ENCODE measurements at places on chromosomes 13 and 19. TPM values are rescaled to one million over a fixed set of nuclear protein-coding genes. Genes with fewer than 3 reads are reported as not detected.

Gene SLC6A16
- total RNA-seq = 3.4 TPM

GRCh38 chr19:1650650-1651567, 1.5 kb downstream of the TCF3 start:
- no peaks in the 10 kb centered on the region for H3K4me1 ChIP-seq
- peak overlapping the region; percentile 95 for H3K4me3 ChIP-seq
- DNase-seq = peak; percentile 81
- peak overlapping the region; percentile 72 for H3K27ac ChIP-seq
- H3K27me3 ChIP-seq = no peaks in the 10 kb centered on the region
- H3K36me3 ChIP-seq = peaks cover 31% of the 10 kb centered on the region

GRCh38 chr13:20964904-20965303, 62.4 kb upstream of the XPO4 start:
- no peaks in the 10 kb centered on the region for H3K36me3 ChIP-seq
- no peak overlapping the region for H3K4me3 ChIP-seq
- DNase-seq = no peak
- H3K4me1 ChIP-seq = no peaks in the 10 kb centered on the region

DNA sequence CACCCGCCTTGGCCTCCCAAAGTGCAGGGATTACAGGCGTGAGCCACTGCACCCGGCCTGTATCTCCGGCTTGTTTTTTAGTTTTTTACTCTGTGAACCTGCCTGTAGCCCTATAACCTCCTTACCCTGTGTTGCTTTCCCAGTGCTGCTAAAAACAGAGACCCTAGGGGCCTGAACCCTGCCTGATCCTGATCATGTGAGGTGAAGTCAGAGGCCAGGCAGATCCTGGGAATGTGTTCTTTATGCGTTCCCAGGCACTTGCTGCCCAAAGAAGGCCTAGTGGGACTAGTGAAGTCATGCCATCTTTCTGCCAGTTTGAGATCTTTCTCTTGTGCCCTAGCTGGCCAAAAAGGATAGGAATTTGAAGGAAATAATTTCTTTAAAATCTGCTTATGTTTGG, 4.6 kb downstream of the UBA2 start:
- H3K27me3 ChIP-seq = no peaks in the 10 kb centered on the region
- no peaks in the 10 kb centered on the region for H3K4me1 ChIP-seq
- H3K27ac ChIP-seq = no peak overlapping the region
- peaks cover 64% of the 10 kb centered on the region for H3K36me3 ChIP-seq

DNA sequence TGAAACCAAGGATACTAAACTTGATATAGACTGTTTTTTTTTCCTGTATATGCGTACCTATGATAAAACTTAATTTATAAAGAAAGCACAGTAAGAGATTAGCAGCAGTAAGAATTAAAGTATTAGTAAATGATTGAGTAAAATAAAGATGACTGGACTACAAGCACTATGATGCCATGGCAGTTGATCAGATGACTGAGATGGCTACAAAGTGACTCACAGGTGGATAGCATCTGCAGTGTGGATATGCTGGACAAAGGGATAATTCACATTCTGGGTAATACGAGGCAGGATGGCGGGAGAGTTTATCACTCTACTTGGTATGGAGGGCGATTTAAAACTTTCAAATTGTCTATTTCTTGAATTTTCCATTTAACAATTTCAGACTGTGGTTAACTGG, 11.8 kb downstream of the HTR2A start:
- no peak for DNase-seq
- no peak overlapping the region for H3K27ac ChIP-seq
- no peaks in the 10 kb centered on the region for H3K36me3 ChIP-seq
- no peaks in the 10 kb centered on the region for H3K4me1 ChIP-seq
- H3K27me3 ChIP-seq = no peaks in the 10 kb centered on the region
- no peak overlapping the region for H3K4me3 ChIP-seq

GRCh38 chr19:7287722-7288121, 6.5 kb downstream of the INSR start:
- H3K36me3 ChIP-seq = peaks cover 3% of the 10 kb centered on the region
- DNase-seq = no peak
- no peak overlapping the region for H3K27ac ChIP-seq

DNA sequence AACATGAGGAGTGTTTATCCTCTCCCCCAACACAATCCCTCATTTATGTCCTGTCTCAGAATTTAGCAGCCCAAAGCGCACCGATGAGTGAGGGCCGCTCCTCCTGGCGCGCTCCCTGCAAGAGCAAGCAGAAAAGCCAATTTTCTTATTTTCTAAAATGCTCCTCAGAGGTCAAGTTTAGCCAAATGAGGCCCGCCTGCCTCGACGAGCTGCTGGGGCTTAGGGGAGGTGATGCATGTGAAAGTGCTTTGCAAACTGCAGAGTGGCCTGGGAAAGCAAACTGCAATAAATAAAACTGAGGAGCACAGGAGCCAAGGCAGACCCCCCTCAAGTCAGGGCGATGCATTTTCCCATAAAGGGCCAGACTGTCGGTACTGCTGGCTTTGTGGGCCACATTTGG, 29.0 kb downstream of the CAPS start:
- DNase-seq = no peak
- H3K27me3 ChIP-seq = no peaks in the 10 kb centered on the region
- peaks cover 42% of the 10 kb centered on the region for H3K36me3 ChIP-seq
- H3K27ac ChIP-seq = peak overlapping the region; percentile 41

- no peak overlapping the region for H3K27ac ChIP-seq
- H3K27me3 ChIP-seq = no peaks in the 10 kb centered on the region
- no peaks in the 10 kb centered on the region for H3K36me3 ChIP-seq
- no peaks in the 10 kb centered on the region for H3K4me1 ChIP-seq
- H3K4me3 ChIP-seq = peak overlapping the region; percentile 77
- peak; percentile 85 for DNase-seq
These were observed 15.9 kb upstream of the NOP53 start for GRCh38 chr19:47729468-47729798.

GRCh38 chr19:7917267-7918061, 2.7 kb upstream of the SNAPC2 start:
- peaks cover 44% of the 10 kb centered on the region for H3K27me3 ChIP-seq
- H3K36me3 ChIP-seq = peaks cover 5% of the 10 kb centered on the region
- peak overlapping the region; percentile 47 for H3K4me3 ChIP-seq
- H3K27ac ChIP-seq = no peak overlapping the region
- H3K4me1 ChIP-seq = peaks cover 5% of the 10 kb centered on the region

DNA sequence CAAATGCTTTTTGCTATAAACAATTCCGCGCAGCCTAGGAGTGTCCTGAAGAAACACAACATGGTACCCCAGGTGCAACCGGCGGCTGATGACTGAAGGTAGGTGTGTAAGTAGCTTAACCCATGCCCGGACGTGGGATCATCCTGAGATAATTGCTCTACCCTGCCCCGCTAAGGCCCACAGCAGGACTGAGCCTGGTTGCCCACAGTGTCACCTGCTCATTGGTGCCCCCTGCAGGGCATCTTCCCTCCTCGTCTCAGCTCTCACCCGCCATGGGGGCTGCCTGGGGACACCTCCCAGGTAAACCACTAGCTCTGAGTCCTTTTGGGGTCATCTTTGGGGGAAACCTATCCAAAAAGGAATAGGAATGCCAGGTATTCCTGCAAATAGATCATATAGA, 22.3 kb downstream of the TMEM161A start:
- no peaks in the 10 kb centered on the region for H3K4me1 ChIP-seq

DNA sequence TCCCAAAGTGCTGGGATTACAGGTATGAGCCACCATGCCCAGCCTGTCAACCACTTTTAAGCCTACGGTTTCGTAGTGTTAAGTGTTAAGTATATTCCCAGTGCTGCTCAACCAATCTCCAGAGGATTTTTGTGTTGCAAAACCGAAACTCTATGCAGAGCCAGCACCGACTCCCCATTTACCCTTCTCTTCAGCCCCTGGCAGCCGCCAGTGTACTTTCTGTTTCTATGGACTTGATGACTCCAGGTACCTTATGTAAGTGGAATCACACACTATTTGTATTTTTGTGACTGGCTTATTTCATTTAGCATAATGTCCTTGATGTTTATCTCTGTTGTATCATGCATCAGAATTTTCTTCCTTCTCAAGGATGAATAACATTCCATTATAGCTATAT, 1.1 kb downstream of the SULT2A1 start:
- H3K27ac ChIP-seq = no peak overlapping the region
- H3K4me3 ChIP-seq = no peak overlapping the region
- DNase-seq = no peak
- H3K36me3 ChIP-seq = no peaks in the 10 kb centered on the region
- H3K4me1 ChIP-seq = no peaks in the 10 kb centered on the region
- no peaks in the 10 kb centered on the region for H3K27me3 ChIP-seq

GRCh38 chr19:29245215-29245614, 32.3 kb upstream of the UQCRFS1 start:
- no peak overlapping the region for H3K4me3 ChIP-seq
- H3K4me1 ChIP-seq = no peaks in the 10 kb centered on the region
- H3K27me3 ChIP-seq = no peaks in the 10 kb centered on the region
- no peak overlapping the region for H3K27ac ChIP-seq

GRCh38 chr13:48891586-48891985, 84.1 kb upstream of the FNDC3A start:
- no peaks in the 10 kb centered on the region for H3K36me3 ChIP-seq
- no peak overlapping the region for H3K27ac ChIP-seq
- no peak for DNase-seq

DNA sequence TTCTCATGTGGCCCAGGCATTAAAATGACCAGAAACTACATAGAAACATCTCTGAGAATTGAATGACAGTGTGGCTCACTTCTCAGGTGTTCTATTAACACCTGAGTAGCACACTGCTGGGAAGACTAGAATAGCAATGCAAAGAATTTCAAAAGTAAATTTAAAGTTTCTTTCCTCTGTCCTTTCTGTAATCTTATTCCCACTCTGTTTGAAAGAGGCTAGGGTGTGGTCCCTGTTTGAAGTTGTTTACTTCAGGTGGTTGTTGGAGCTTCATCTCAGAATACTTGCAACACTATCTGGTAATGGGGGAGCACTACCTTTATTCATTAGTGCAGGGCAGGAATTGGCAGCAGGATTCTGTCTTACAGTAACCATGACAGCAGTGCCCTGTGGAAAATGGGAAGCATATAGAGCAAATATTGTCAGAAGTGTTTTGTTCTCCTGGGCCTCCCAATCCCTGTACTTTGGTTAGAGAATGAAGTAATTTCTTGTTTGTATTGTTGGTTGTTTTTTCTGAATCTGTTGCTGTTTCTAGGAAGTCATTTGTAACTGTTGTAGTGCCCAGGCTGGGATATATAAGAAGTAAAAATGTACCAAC, 1210.2 kb upstream of the ATXN8OS start:
- H3K4me1 ChIP-seq = peaks cover 9% of the 10 kb centered on the region
- H3K27ac ChIP-seq = no peak overlapping the region
- H3K36me3 ChIP-seq = no peaks in the 10 kb centered on the region
- DNase-seq = peak; percentile 53
- no peaks in the 10 kb centered on the region for H3K27me3 ChIP-seq
- H3K4me3 ChIP-seq = peak overlapping the region; percentile 38

DNA sequence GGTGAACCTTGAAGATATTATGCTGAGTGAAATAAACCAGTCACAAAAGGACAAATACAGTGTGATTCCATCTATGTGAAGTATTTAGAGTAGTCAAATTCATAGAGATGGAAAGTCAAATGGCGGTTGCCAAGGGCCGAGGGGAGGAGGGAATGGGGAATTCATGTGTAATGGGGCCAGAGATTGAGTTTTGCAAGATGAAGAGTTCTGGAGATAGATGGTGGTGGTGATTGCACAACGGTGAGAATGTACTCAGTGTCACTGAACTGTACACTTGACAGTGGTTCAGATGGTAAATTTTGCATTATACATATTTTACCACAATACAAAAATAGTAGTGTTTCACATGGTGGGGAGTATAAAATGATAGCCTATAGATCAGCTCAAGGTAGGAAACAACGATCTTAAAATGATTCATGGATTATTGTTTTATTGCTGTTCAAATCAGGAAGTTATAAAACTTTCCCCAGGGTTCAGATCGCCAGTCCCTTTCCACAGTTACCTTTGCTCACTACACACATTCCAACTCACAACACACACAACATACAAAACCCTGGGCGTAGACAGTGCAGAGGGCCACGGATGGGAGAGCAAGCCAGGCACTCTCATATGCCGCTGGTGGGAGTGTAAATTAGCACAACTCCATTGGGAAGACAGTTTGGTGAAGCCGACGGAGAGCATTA, 219.9 kb downstream of the ZIC5 start:
- no peaks in the 10 kb centered on the region for H3K36me3 ChIP-seq
- peak overlapping the region; percentile 17 for H3K27ac ChIP-seq
- no peak overlapping the region for H3K4me3 ChIP-seq
- no peaks in the 10 kb centered on the region for H3K27me3 ChIP-seq
- no peaks in the 10 kb centered on the region for H3K4me1 ChIP-seq

Gene MBD3L2
- not detected for total RNA-seq

Gene AP2S1
- 174 TPM for total RNA-seq

DNA sequence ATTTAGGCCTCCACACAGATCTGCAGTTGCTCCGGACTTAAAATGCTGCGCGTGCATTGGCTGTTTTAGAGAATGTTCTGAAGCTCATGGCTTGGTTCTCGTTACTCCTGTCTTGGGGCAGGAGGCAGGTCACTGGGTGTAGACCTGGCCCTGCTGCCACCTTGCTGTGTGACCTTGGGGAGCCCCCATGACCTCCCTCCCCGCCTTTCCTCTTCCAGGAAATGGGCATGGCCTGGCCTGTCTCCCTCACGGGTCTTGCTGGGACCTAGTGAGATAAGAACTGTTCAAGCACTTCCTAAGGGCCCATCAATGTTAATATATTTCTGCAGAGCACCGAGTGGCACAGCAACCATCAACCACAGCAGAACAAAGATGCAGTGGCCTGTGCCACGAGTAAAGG, 49.4 kb downstream of the KLF2 start:
- H3K27me3 ChIP-seq = no peaks in the 10 kb centered on the region
- no peak for DNase-seq
- no peak overlapping the region for H3K27ac ChIP-seq
- H3K4me1 ChIP-seq = no peaks in the 10 kb centered on the region
- H3K36me3 ChIP-seq = peaks cover 33% of the 10 kb centered on the region

GRCh38 chr19:15038294-15038693, 11.0 kb upstream of the CASP14 start:
- H3K4me3 ChIP-seq = no peak overlapping the region

GRCh38 chr13:51806566-51806965, 2.6 kb upstream of the DHRS12 start:
- H3K27ac ChIP-seq = no peak overlapping the region
- no peaks in the 10 kb centered on the region for H3K36me3 ChIP-seq
- no peaks in the 10 kb centered on the region for H3K27me3 ChIP-seq
- H3K4me1 ChIP-seq = peaks cover 9% of the 10 kb centered on the region
- DNase-seq = no peak
- no peak overlapping the region for H3K4me3 ChIP-seq
